ENCODE measurements at places on chromosomes 1 and 21.

GRCh38 chr1:68917456-68917855 is 420.6 kb upstream of the DEPDC1 start:
- no peak overlapping the region for H3K27ac ChIP-seq
- no peak for DNase-seq
- H3K27me3 ChIP-seq = no peaks in the 10 kb centered on the region
- H3K36me3 ChIP-seq = no peaks in the 10 kb centered on the region
- no peaks in the 10 kb centered on the region for H3K4me1 ChIP-seq

- no peaks in the 10 kb centered on the region for H3K36me3 ChIP-seq
- H3K27ac ChIP-seq = no peak overlapping the region
- no peak for DNase-seq
- no peak overlapping the region for H3K4me3 ChIP-seq
- H3K4me1 ChIP-seq = no peaks in the 10 kb centered on the region
- H3K27me3 ChIP-seq = no peaks in the 10 kb centered on the region
Measured at GRCh38 chr1:51920130-51920529, 41.6 kb upstream of the NRDC start.

GRCh38 chr1:223062177-223062576 is 80.9 kb downstream of the TLR5 start:
- no peak for DNase-seq
- H3K4me3 ChIP-seq = no peak overlapping the region
- no peaks in the 10 kb centered on the region for H3K4me1 ChIP-seq
- no peaks in the 10 kb centered on the region for H3K27me3 ChIP-seq

DNA sequence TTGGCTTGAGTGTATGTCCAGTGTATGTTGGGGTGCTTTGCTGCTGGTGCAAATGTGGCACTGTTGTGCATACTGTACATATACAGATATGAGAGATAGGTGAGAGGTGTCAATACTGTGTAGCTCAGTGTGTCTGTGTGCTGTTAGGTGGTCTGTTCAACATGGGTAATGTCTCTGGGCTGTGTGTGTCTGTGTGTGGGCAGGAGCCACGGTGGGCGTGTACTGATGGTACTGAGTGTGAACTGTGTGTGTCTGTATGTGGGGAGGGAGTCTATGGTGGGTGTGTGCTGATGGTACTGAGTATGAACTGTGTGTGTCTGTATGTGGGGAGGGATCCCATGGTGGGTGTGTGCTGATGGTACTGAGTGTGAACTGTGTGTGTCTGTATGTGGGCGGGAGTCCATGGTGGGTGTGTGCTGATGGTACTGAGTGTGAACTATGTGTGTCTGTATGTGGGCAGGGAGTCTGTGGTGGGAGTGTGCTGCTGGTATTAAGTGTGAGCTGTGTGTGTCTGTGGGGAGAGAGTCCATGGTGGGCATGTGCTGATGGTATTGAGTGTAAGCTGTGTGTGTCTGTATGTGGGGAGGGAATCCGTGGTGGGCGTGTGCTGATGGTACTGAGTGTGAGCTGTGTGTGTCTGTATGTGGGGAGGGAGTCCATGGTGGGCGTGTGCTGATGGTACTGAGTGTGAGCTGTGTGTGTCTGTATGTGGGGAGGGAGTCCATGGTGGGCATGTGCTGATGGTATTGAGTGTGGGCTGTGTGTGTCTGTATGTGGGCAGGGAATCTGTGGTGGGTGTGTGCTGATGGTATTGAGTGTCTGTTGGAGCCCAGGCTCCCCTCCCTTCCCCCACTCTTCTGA is 32.2 kb upstream of the FOXO6 start:
- H3K4me1 ChIP-seq = no peaks in the 10 kb centered on the region
- no peak for DNase-seq
- H3K4me3 ChIP-seq = no peak overlapping the region
- no peaks in the 10 kb centered on the region for H3K36me3 ChIP-seq
- H3K27ac ChIP-seq = no peak overlapping the region

GRCh38 chr1:41799205-41799604 is 119.5 kb downstream of the HIVEP3 start:
- no peak for DNase-seq
- no peak overlapping the region for H3K27ac ChIP-seq
- H3K4me3 ChIP-seq = no peak overlapping the region
- H3K27me3 ChIP-seq = no peaks in the 10 kb centered on the region
- no peaks in the 10 kb centered on the region for H3K36me3 ChIP-seq

- H3K27ac ChIP-seq = peak overlapping the region; percentile 87
- H3K27me3 ChIP-seq = no peaks in the 10 kb centered on the region
- peak; percentile 56 for DNase-seq
Measured at GRCh38 chr21:32770871-32771523, 558 bp downstream of the PAXBP1 start.

GRCh38 chr1:233097959-233098580 is 147.7 kb downstream of the NTPCR start:
- H3K27me3 ChIP-seq = no peaks in the 10 kb centered on the region
- no peaks in the 10 kb centered on the region for H3K4me1 ChIP-seq
- H3K4me3 ChIP-seq = no peak overlapping the region
- no peaks in the 10 kb centered on the region for H3K36me3 ChIP-seq
- H3K27ac ChIP-seq = no peak overlapping the region

- no peaks in the 10 kb centered on the region for H3K4me1 ChIP-seq
- no peaks in the 10 kb centered on the region for H3K36me3 ChIP-seq
- H3K4me3 ChIP-seq = no peak overlapping the region
- DNase-seq = no peak
- H3K27ac ChIP-seq = no peak overlapping the region
Measured at GRCh38 chr1:223083831-223084230, 59.2 kb downstream of the TLR5 start.

- no peaks in the 10 kb centered on the region for H3K36me3 ChIP-seq
- H3K27ac ChIP-seq = no peak overlapping the region
- H3K27me3 ChIP-seq = no peaks in the 10 kb centered on the region
- no peak overlapping the region for H3K4me3 ChIP-seq
- DNase-seq = no peak
- no peaks in the 10 kb centered on the region for H3K4me1 ChIP-seq
Measured at GRCh38 chr1:221637641-221638041, 104.2 kb downstream of the DUSP10 start.

- no peaks in the 10 kb centered on the region for H3K36me3 ChIP-seq
- H3K27me3 ChIP-seq = no peaks in the 10 kb centered on the region
- DNase-seq = no peak
- H3K27ac ChIP-seq = peak overlapping the region; percentile 0
- no peak overlapping the region for H3K4me3 ChIP-seq
- H3K4me1 ChIP-seq = no peaks in the 10 kb centered on the region
Measured at GRCh38 chr21:25568246-25568645, 39.0 kb downstream of the MRPL39 start.
